IPS DF 6.9 (cell line): ENCODE measurements at places on chromosomes 7 and 10.

DNA sequence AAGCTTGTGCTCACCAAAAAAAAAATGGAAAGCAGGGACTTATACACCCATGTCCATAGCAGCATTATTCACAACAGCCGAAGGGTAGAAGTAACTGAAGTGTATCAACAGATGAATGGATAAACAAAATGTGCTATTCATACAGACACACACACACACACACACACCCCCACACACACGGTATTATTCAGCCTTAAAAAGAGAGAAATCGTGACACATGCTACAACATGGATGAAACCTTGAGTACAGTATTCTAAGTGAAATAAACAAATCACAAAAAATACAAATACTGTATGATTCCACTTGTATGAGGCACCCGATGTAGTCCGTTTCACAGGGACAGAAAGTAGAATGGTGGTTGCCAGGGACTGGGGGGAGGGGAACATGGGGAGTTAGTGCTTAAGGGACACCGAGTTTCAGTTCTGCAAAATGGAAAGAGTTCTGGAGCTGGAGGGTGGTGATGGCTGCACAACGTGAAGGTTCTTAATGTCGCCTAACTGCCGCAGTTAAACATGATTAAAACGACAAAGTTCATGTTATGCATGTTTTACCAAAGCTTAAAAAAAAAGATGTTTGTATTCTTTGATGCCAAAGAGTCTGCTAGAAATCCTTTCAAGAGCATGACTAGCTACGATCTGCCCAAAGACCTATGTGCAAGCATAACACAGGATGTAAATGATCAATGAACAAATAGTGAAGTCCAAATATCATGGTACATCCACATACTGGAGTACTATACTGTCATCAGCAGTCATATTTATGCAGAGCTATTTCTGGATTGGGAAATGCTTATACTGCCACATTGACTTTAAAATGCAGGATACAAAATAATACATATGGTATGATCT is 7.2 kb downstream of the TNS3 start:
- H3K27ac ChIP-seq = no peak overlapping the region
- H3K4me1 ChIP-seq = peaks cover 6% of the 10 kb centered on the region
- H3K4me3 ChIP-seq = no peak overlapping the region

GRCh38 chr10:48947690-48948469 is 8.2 kb upstream of the LRRC18 start:
- no peaks in the 10 kb centered on the region for H3K27me3 ChIP-seq
- no peaks in the 10 kb centered on the region for H3K4me1 ChIP-seq
- H3K4me3 ChIP-seq = no peak overlapping the region
- no peaks in the 10 kb centered on the region for H3K36me3 ChIP-seq
- no peak overlapping the region for H3K27ac ChIP-seq

DNA sequence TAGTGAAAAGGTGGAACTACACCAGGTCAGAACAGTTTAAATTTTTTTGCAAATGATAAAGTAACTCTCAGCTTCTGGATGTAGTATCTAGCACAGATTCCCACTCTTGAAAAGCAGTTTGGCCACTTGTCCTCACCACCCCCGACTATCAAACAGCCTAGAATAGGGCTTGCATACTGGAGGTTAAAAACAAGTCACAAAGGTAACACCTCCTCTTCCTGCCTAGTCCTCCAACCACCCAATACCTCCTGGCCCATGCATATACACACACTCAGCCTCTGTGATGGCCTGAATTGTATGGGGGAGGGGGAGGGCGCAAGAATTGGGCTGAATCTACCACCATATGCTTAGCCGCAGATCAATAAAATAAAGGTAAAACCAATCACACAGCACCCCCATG is 5.7 kb downstream of the SKAP2 start:
- no peaks in the 10 kb centered on the region; the same call in 1 of the 2 replicates for H3K4me1 ChIP-seq
- no peak overlapping the region for H3K27ac ChIP-seq
- no peak for DNase-seq

DNA sequence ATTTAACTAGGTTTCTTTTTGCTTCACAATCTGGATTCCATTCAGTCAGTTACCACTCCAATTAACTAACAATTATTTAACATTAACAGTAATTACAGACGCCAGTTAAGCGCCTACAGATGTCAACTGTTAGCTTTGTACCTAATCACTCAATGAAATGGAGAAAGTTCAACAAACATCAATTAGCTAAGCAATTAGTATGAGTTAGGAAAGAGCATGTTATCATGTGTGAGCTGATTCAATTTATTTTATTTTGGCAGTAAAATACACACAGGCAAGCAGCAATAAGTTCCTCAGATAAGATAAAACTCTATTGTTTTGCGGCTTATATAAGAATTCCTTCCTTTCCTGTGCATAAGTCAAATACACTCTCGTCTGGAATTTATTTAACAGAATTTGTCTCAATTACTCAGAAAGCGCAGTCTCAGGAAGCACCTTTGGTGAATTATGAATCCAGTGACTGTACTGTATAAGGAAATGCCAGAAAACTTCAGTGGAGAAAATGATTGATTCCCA is 427.1 kb upstream of the GALNT17 start:
- H3K4me3 ChIP-seq = no peak overlapping the region
- no peaks in the 10 kb centered on the region for H3K27me3 ChIP-seq
- no peak for DNase-seq
- peaks cover 19% of the 10 kb centered on the region for H3K4me1 ChIP-seq
- no peak overlapping the region for H3K27ac ChIP-seq

- no peak overlapping the region for H3K27ac ChIP-seq
- no peaks in the 10 kb centered on the region for H3K27me3 ChIP-seq
- DNase-seq = no peak
Measured at GRCh38 chr7:30322271-30323005, 38.0 kb downstream of the ZNRF2 start.

GRCh38 chr7:131383417-131384285 is 56.0 kb downstream of the MKLN1 start:
- H3K4me3 ChIP-seq = no peak overlapping the region
- no peaks in the 10 kb centered on the region for H3K36me3 ChIP-seq
- H3K4me1 ChIP-seq = no peaks in the 10 kb centered on the region
- no peaks in the 10 kb centered on the region for H3K27me3 ChIP-seq
- no peak overlapping the region for H3K27ac ChIP-seq
- no peak for DNase-seq

GRCh38 chr7:77797734-77798393 is 370 bp downstream of the TMEM60 start:
- DNase-seq = no peak
- H3K27me3 ChIP-seq = no peaks in the 10 kb centered on the region
- peak overlapping the region; percentile 99 for H3K4me3 ChIP-seq
- no peak overlapping the region for H3K27ac ChIP-seq

DNA sequence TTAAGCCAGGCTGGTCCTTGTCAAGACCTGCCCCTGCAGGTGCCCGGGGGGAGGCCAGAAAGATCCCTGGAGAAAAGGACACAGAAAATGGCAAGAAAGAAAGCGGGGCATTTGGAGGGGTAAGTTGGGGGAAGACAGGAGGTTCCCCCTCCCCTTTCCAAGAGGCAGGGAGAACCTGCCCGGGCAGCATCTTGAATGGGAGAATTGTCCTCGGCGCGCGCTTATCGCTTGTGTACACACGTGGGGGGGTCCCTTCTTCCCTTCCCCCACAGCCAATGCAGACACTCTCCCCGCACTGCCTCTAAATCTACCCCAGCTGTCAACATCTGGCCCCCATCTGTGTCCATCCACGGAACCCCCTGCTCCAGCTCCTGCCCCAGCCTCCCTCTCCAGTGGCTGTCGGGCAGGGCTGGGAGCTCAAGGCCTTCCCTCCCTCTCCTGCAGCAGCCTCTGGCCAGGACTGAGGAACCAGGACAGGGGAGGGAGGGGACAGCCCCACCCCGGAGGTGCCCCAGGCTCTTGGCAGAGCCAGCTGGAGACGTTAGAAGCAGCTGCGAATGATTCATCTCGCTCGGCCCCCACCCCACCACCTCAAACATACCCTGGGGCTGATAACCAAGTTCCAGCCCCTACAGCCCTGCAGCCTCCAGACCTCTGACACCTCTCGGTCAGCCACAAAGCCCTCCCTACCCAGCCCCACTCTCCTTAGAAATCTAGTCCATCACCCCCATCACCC is 25.3 kb downstream of the EPHB4 start:
- no peaks in the 10 kb centered on the region for H3K27me3 ChIP-seq
- no peak for DNase-seq
- H3K4me3 ChIP-seq = no peak overlapping the region

GRCh38 chr7:100374601-100375000 is 1.3 kb downstream of the PILRA start:
- no peak for DNase-seq
- no peak overlapping the region for H3K27ac ChIP-seq
- H3K4me1 ChIP-seq = peaks cover 4% of the 10 kb centered on the region; the same call in 1 of the 2 replicates
- H3K36me3 ChIP-seq = no peaks in the 10 kb centered on the region
- no peaks in the 10 kb centered on the region for H3K27me3 ChIP-seq

- H3K27me3 ChIP-seq = no peaks in the 10 kb centered on the region
- no peaks in the 10 kb centered on the region; the same call in 1 of the 2 replicates for H3K36me3 ChIP-seq
- no peaks in the 10 kb centered on the region for H3K4me1 ChIP-seq
- H3K27ac ChIP-seq = no peak overlapping the region
Measured at GRCh38 chr10:133532871-133533270, 5.7 kb downstream of the CYP2E1 start.

GRCh38 chr7:150755473-150756099 is 18.4 kb downstream of the GIMAP5 start:
- H3K36me3 ChIP-seq = no peaks in the 10 kb centered on the region
- H3K4me1 ChIP-seq = no peaks in the 10 kb centered on the region
- H3K4me3 ChIP-seq = no peak overlapping the region
- no peaks in the 10 kb centered on the region; the same call in 1 of the 2 replicates for H3K27me3 ChIP-seq
- DNase-seq = no peak

DNA sequence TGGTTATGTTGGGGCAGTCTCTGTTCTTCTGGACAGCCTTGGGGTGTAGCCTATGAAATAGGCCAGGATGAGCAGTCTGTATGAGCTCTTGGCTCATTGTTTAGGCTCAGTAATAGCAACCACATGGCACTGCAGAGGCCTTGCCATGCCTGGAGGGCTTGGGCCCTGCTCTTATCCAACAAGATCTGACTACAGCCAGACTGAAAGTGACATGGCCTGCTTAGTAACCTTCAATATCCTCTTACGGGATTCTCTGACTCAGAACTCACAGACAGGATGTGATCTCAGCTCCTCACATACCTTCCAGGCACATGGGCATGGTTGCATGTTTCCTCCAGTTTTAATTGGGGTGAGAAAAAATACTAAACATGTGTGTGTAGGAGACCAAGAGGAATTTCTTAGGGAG is 289.3 kb downstream of the PTEN start:
- H3K4me3 ChIP-seq = no peak overlapping the region
- no peaks in the 10 kb centered on the region for H3K27me3 ChIP-seq
- no peak overlapping the region for H3K27ac ChIP-seq

DNA sequence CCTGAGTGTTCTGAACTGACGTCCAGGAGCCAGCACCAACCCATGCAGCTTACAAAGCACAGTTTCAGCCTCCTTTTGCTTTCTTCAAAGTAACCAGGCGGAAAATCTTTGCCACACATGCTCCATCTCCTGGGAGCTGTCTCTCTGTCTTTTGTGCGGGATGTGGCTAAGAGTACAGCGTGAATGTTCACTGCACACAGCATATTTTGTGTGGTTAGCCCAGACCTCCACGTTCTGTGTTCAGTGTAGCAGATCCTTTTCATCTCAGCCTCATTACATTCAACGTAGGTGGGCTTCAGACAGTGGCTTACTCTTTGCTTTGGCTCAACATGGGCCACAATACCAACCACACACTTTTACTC is 200.8 kb downstream of the TNS3 start:
- peaks cover 4% of the 10 kb centered on the region; the same call in 1 of the 2 replicates for H3K4me1 ChIP-seq
- no peak for DNase-seq
- no peaks in the 10 kb centered on the region for H3K27me3 ChIP-seq
- H3K4me3 ChIP-seq = no peak overlapping the region

- no peak overlapping the region for H3K4me3 ChIP-seq
- no peak for DNase-seq
- H3K36me3 ChIP-seq = no peaks in the 10 kb centered on the region
- H3K27ac ChIP-seq = no peak overlapping the region
- H3K4me1 ChIP-seq = peaks cover 14% of the 10 kb centered on the region
- no peaks in the 10 kb centered on the region for H3K27me3 ChIP-seq
Measured at GRCh38 chr7:105990141-105990540, 27.1 kb downstream of the CDHR3 start.

- no peaks in the 10 kb centered on the region for H3K36me3 ChIP-seq
- no peak overlapping the region for H3K27ac ChIP-seq
- no peaks in the 10 kb centered on the region for H3K27me3 ChIP-seq
- H3K4me1 ChIP-seq = no peaks in the 10 kb centered on the region
- no peak for DNase-seq
Measured at GRCh38 chr7:70410134-70410750, 721.7 kb upstream of the GALNT17 start.

DNA sequence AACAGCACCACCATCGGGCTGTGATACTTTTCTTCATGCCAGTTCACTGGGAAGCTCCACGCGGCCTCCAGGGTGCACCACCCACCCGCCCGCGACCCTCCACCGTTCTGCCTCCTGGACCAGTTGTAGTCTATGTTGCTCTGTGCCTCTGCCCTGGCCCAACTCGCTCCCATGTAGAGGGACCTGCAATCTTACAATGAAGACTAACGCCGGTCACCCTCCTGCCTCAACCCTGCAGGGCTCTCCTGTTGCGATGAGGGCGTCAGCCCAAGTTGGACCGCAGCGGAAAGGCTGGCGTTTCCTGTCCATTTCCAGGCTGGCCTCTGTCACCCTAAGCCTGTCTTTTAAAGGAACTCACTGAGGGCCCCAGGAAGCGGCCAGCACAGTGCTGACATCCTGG is 34.9 kb downstream of the IL15RA start:
- H3K27ac ChIP-seq = no peak overlapping the region
- no peak for DNase-seq
- peaks cover 3% of the 10 kb centered on the region; the same call in 1 of the 2 replicates for H3K4me1 ChIP-seq

DNA sequence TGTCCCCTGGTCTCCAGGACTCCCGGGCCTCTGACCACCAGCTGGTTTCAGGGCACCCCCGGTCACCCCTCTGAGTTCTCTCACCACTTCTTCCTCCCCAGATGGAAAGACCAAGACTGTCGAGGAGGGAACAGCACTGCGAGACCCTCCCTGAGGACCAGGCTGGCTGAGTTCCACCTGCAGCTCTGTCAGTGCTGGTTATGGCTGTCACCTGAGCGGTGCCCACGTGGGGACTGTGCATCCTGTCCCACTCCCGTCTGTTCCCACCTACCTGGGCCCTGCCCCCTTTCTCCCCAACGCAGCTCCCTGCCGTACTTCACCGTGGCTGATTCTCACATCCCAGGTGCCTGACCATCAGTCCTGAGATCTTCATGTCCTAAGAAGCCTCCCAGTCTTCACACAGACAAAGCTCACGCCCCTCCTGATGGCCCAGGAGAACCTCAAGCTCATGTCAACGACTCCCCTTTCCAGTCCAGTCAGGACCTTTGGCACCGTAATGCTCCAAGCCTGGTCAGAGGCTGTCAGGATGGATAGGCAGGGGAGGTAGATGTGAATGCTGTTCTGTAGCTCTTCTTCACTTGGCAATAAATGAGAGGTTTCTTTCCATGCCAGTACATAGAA is 159.7 kb downstream of the USP6NL start:
- no peak overlapping the region for H3K4me3 ChIP-seq
- H3K4me1 ChIP-seq = peaks cover 1% of the 10 kb centered on the region; the same call in 1 of the 2 replicates
- no peaks in the 10 kb centered on the region for H3K36me3 ChIP-seq
- no peak overlapping the region for H3K27ac ChIP-seq
